MG63 (cell line): ENCODE measurements at places on chromosomes 3 and 15.

GRCh38 chr3:46500656-46501635 lies 3.2 kb downstream of the RTP3 start:
- no peak for DNase-seq

DNA sequence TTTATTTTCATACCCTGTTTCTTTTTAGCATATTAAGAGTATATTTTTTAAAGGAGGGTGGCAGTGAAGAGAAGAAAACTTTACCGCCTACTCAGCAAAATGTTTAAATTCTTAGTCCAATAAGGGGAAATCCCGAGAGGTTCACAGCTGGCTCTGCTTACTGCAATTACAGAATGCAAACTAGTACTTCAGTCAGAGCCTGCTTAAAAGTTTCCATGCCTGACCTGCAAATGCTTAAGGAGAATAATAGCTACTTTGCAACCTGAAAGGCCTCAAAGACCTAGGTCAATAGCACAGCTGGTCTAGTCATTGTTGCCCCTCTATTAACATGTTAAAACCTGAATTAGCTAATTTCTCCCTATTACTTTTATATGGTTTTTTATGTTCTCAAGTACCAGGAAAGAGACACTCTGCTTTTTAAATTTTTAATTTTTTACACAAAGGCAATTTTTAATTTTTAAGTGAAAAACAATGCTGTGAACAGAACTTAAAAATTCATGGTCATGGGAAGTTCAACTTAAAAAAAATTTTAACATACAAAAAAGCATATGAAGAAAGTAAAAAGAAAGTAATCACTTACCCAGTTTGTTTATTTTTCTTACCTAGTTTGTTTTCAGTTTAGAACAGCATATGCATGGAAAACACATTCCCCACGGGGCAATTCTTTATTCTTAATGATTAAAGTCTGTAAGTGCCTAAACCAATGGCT lies 79.2 kb downstream of the P3H2 start:
- no peak for DNase-seq

DNA sequence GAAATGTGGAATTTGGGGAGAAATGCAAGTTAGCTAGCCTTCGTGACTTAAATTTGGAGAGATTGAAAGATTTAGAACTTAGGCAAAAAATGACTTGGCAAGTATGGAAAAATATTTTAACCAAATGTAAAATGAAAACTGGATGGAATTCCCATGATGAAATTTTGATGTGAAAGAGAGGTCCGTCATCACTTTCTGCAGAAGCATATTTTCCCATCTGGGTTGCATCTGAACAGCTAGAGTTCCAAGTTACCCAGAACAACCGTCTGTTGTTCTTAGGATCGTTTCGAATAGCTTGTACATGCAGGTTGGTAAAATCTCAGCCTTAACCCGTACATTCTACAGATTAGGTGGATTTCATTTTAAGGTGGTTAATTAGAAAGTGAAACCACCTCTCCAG lies 136.3 kb downstream of the GHSR start:
- no peak for DNase-seq

DNA sequence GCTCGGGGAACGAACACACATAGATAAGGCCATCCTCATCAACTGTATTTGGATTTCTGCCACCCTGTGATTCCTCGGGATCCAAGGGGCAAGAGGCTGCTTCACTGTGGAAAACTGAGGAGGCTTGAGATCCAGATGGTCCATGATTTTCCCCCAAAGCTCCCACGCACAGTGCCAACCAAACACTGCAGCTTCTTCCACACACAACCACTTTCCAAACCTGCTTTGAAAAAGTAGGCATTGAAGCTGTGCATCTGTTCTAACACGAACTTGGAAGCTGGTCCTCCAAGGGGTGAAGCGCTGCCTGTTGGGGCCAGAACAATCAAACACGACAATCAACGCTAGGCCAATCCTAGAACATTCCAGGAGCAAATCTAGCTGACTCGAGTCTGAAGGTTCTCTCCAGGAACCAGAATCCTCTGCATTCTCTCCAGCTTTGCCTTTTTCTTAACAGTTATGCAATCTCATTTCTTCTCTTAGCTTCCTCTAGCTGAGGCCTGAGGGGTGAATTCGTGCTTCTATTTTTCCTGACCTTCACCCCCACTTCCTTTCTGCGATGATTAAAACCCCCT lies 104.4 kb downstream of the LRRK1 start:
- no peak for DNase-seq

DNA sequence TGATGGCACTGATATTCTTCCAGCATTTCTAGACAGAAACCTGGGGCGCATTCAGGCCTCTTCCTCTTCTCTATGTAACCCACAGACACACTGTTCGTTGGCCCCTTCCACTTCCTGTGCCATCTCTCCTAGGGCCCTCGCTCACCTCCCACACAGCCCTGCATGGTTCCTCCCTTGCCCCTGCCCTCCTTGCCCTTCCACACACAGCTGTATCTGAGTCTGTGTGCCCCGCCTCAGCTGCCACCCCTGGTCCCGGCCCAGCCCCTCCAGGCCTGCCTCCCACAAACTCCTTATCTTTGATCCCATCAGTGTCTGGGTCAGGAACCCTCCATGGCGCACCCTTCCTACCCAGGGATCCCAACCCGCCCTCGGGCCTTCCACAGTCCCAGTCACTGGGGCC lies 37.9 kb downstream of the RAB6B start:
- DNase-seq = no peak

- no peak for DNase-seq
Measured at GRCh38 chr15:62550106-62550505, 385.0 kb upstream of the C2CD4B start.

DNA sequence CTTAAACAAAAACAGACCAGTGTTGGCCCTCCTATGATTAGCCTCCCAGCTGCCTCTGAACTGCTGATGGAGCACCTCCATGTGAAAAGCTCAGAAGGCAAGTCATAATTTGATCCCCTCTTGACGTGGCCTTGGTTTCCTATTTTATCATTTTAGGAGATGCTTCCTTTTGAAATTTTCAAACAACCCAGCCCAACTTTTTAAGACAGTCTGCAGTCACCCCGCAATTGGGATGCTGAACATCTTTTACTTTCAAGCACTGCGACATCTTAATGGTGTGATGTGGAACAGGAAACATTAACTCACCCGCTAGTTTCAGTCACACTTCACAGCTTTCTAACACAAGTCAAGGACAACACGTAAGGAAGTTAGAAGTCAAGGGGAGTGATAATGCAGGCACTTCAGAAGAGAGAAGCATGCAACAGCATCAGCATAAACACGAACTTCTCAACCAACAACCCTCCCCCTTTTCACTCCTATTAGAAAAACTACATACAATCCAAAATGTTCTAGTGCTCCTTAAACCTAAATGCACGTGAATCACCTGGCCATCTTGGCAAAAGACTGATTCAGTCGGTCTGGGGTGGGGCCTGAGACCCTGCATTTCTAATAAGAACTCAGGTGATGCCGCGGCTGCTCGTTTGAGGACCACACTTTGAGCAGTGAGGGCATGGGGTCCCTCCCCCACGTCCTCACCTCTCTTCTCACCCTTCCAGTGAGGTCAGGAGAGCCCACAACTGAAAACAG lies 161.5 kb downstream of the FOXP1 start:
- DNase-seq = no peak

DNA sequence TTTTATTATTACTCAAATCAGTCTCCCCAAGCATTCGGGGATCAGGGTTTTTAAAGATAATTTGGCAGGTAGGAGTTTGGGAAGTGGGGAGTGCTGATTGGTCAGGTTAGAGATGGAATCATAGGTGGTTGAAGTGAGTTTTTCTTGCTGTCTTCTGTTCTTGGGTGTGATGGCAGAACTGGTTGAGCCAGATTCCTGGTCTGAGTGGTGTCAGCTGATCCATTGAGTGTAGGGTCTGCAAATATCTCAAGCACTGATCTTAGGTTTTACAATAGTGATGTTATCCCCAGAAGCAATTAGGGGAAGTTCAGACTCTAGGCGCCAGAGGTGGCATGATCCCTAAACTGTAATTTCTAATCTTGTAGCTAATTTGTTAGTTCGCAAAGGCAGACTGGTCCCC lies 20.6 kb upstream of the TRANK1 start:
- no peak for DNase-seq

DNA sequence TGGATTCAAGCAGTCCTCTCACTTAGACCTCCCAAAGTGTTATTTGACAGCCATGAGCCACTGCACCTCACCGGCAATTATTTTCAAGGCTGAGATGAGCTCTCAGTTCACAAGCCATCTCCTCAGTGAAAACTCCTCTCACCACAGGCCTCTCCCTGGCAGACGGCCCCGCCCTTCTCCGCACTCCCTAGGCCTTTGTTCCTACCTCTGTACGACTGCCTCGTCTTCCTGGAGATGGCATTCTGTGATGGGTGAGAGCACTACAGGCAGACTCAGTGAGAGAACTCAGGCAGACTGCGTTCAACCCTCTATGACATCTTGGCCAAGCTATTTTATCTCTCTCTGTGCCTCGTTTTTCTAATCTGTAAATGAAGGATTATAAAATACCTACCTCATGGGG lies 67.0 kb upstream of the TPM1 start:
- no peak for DNase-seq

DNA sequence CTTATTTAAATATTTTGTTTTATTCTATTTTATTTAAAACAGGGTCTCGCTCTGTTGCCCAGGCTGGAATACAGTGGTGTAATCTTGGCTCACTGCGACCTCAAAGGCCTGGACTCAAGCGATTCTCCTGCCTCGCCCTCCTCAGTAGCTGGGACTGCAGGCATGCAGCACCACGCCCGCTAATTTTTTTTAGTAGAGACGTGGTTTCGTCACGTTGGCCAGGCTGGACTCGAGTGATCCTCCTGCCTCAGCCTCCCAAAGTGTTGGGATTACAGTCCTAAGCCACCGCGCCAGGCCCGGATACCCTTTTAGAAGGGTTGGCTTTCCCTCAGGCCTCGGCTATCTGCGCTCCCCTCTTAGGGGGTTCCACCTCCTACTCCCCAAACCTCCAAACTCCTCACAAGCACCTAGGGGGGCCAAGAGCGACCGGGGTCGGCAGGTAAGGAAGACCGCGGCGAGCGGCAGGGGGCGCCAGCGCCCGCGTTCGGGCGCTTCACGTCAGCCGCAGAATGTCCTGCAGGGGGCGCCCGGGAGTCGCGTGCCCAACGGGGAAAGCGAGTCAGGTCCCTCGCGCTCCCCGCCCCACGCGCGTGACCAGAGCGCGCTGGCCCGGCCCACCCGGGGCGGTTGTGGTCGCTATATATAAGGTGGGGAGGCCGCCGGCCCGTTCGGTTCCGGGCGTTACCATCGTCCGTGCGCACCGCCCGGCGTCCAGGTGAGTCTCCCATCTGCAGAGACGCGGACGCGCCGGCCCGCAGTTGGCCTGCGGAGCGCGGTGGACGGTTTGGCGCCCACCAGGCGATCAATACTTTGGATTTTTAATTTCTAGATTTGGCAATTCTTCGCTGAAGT lies 51.8 kb upstream of the GATM start:
- peak; percentile 56 for DNase-seq

- no peak for DNase-seq
Measured at GRCh38 chr3:16606398-16606797, 1.2 kb upstream of the DAZL start.

DNA sequence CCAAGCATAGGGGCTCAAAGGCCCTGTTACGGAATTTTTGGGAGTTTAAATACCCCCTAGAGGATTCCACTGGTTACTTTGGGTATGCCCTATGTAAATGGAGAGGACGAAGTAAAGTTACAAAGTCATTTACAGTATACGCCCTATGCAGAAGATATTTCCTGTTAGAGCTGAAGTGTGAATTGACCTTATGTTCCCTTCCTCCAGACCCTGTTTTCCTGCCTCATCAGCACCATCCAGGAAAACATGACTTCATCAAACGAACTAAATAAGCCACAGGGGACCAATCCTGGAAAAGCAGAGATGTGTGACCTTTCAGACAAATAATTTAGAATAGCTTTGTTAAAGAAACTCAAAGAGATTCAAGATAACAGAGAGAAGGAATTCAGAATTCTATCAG lies 177.4 kb downstream of the SQOR start:
- DNase-seq = no peak

- no peak for DNase-seq
Measured at GRCh38 chr3:98325055-98325454, 28.6 kb upstream of the OR5K4 start.

DNA sequence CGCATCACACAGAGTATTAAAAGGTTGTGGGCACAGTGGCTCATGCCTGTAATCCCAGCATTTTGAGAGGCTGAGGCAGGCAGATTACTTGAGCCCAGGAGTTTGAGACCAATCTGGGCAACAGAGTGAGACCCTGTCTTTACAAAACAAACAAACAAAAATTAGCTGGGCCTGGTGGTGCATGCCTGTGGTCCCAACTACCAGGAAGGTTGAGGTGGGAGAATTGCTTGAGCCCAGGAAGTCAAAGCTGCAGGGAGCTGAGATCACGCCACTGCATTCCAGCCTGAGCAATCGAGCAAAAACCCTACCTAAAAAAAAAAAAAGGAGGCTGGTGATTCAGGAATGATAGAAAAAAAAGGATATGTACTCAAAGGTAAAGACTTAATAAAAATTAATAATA lies 28.2 kb upstream of the ST6GAL1 start:
- DNase-seq = peak; percentile 53

DNA sequence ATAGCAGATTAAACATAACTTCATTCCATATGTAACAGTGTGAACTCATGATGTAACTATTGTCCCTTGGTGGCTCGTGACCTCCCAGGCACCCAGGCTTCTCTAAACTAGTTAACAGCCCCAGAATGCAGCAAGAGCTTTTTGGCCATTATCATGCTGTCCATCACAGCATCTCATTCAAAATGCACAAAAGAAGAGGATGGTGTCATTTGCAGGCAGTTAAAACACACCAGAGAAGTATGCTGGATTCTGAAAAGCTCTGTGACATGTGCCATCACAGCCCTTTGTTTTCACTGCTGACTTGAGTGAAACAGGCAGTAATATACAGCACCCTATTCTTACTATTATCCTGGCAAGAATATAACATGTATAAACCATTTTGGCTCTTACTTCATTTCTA lies 117.6 kb upstream of the CHMP2B start:
- no peak for DNase-seq

- DNase-seq = no peak
Measured at GRCh38 chr3:51379301-51379700, 5.8 kb upstream of the MANF start.

- no peak for DNase-seq
Measured at GRCh38 chr3:23276913-23277658, 74.0 kb downstream of the UBE2E2 start.

DNA sequence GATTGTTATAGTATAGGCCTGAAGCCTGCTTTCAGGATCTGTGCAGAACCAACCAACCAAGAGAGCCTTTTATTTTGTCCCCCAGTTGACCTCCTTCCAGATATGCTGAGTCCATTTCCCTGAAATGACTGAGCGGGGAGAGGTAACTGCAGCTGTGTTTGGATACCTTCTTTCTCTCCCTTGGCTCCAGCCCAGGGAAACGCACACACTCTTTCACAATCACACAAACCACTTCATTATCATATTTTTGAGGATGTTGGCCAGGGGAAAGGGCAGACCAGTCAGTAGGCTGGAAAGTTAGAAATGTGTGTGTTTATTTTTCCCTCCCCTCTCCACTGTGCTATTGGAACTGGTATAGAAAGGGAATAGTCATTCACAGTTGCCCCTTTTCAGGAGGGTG lies 417.7 kb upstream of the TBL1XR1 start:
- peak; percentile 64 for DNase-seq

DNA sequence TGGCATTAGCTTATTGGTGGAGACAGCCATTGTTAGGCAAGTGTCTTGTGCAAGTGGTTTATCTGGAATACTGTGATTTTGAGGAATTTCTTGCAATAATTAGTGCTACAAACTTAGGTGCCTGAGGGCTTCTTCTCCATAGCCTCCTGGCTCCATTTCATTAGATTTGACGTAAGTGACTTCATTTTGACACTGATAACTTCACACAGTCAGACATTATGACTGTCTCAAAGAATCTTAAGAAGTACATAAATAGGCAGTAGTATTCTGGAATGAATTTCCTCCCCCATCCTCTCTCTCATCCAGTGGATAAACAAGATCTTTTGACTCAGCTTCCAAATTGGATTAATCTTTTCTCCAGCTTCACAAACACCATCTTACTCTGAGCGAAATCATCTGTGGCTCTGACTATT lies 19.0 kb downstream of the ARL14 start:
- no peak for DNase-seq
